Naive thymus-derived CD8-positive, alpha-beta T cell (primary cell): ENCODE measurements at places on chromosomes 7 and 10.

- DNase-seq: no peak
- no peaks in the 10 kb centered on the region for H3K36me3 ChIP-seq
- H3K27ac ChIP-seq: no peak overlapping the region
- no peak overlapping the region for H3K4me3 ChIP-seq
- no peaks in the 10 kb centered on the region for H3K4me1 ChIP-seq
- no peaks in the 10 kb centered on the region for H3K27me3 ChIP-seq
Measured at GRCh38 chr10:90447831-90448230, 410.0 kb downstream of the HTR7 start.

DNA sequence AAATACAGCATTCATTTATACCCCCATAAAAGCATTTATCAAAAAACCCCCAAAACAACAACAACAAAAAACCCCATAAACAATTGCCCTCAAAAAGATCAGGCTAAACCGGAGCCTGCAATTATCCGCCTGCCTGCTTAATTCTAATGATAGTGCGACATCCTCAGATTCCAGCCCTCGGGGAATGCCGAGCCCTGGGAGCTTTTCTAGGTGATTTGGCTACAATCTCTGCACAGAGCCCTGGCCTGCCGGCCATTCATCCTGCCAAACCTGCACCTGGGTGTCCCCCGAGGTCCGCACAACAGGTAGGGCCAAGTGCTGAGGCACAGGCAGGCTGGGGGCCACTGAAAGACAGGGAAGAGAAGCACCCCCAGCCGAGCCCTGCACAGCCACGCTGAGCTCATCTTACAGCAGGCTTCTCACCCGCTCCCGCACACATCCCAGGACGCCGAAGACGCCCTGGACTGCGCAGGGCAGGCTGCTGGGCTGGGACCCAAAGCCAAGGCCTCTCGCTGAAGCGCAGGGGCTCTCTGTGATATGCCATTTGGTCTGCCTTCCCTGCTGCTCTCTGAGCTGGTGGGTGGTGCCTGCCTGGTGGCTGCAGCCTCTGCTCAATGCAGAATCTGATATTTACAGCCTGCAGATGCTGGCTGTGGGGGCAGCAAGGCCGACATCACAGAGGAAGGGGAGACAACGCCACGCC is 57.5 kb downstream of the CAMK2B start:
- no peaks in the 10 kb centered on the region for H3K4me1 ChIP-seq
- H3K27ac ChIP-seq: peak overlapping the region; percentile 43
- DNase-seq: no peak

GRCh38 chr7:141014125-141014523 is 628 bp downstream of the MRPS33 start:
- no peaks in the 10 kb centered on the region for H3K36me3 ChIP-seq
- peaks cover 41% of the 10 kb centered on the region for H3K4me1 ChIP-seq
- DNase-seq: no peak
- H3K27me3 ChIP-seq: peaks cover 18% of the 10 kb centered on the region
- peak overlapping the region; percentile 99 for H3K4me3 ChIP-seq

GRCh38 chr10:122953902-122954730 is at the start of gene C10orf88:
TSS of gene C10orf88 (minus strand) at chr10:122954227. CDS start at chr10:122954178, 49 bp downstream.
- peaks cover 19% of the 10 kb centered on the region for H3K4me1 ChIP-seq
- peak; percentile 98 for DNase-seq
- H3K27me3 ChIP-seq: peaks cover 3% of the 10 kb centered on the region
- H3K27ac ChIP-seq: peak within 1 kb of the TSS; percentile 95
- no peaks in the 10 kb centered on the region for H3K36me3 ChIP-seq
- H3K4me3 ChIP-seq: peak within 1 kb of the TSS; percentile 93

- no peak overlapping the region for H3K4me3 ChIP-seq
- H3K27me3 ChIP-seq: peaks cover 1% of the 10 kb centered on the region
- H3K36me3 ChIP-seq: no peaks in the 10 kb centered on the region
- DNase-seq: no peak
- H3K4me1 ChIP-seq: peaks cover 11% of the 10 kb centered on the region
Measured at GRCh38 chr10:69211524-69211923, 8.6 kb upstream of the HKDC1 start.

DNA sequence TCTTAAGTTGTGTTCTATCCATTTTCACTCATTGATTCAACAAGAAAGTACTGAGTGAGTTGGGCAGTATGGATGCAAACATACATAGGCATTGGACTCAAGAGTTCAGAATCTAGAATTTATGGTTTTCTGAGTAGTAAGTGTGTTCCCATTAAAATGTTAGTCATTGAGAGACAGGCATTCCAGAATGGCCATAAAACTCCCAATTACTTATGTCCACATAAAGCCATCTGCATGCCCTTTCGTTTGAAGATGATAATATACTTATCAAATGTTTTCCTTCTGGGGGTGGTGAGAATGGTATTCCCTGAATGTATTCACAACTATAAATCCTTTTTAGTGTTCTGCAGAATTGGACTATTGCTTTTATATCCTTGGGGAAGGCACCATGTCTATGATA is 131.6 kb downstream of the CD36 start:
- no peaks in the 10 kb centered on the region for H3K36me3 ChIP-seq
- DNase-seq: no peak
- H3K27ac ChIP-seq: no peak overlapping the region
- no peak overlapping the region for H3K4me3 ChIP-seq
- no peaks in the 10 kb centered on the region for H3K4me1 ChIP-seq

GRCh38 chr7:128155100-128155740 is 85.9 kb upstream of the LEP start:
- H3K36me3 ChIP-seq: no peaks in the 10 kb centered on the region
- H3K27ac ChIP-seq: no peak overlapping the region
- H3K4me3 ChIP-seq: no peak overlapping the region
- H3K27me3 ChIP-seq: peaks cover 2% of the 10 kb centered on the region
- H3K4me1 ChIP-seq: peaks cover 2% of the 10 kb centered on the region

- peaks cover 3% of the 10 kb centered on the region for H3K4me1 ChIP-seq
- no peak overlapping the region for H3K4me3 ChIP-seq
Measured at GRCh38 chr10:6999232-6999925, 411.5 kb downstream of the SFMBT2 start.

DNA sequence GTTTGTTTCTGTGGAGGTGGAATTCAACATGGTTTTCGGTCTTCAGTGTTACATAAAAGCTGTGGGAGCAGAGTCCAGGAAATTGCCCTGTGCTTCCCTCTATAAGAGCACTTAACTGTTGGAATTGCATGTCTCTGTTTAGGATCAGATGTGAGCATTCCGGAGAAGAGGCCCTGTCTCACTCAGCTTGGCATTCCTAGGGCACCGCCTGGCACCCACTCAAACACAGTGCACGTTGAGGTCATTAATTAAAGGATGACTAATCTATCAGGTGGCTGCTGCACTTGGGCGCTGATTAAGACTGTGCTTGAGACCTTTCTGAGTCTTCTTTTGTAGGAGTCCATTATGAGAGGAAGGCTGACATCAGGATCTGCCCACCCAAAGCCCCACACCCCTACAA is 82.8 kb upstream of the VIPR2 start:
- peaks cover 2% of the 10 kb centered on the region for H3K27me3 ChIP-seq
- no peaks in the 10 kb centered on the region for H3K36me3 ChIP-seq
- H3K4me3 ChIP-seq: no peak overlapping the region
- no peak for DNase-seq

DNA sequence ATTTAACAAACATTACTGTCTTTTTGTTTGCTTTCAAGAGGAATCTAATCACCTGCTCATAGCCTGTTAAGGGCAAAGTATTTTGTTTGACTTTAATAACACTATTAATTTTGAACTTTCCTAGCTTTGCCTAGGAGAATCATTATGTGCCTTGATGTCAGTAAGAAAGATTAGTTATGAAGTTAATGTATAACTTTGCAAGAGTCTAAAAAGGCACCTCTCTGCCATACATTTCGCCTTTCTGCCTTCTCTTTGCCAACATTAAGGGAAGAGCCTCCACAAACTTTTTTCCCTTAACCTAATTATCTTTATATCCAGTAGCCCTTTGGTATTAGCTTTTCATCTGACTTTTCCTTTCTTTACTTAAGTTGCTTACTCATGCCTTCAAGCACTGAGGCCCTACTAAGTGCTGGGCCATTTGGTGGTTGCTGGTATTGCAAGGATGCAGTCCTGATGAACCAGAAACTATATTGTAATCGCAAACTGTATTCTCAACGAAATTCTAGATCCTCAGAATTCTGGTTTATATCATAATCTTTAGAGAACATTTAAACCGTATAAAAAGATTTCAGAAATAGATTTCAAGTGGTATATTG is 108.5 kb downstream of the SND1 start:
- no peak overlapping the region for H3K4me3 ChIP-seq
- H3K36me3 ChIP-seq: peaks cover 5% of the 10 kb centered on the region
- H3K4me1 ChIP-seq: peaks cover 52% of the 10 kb centered on the region
- DNase-seq: no peak

GRCh38 chr10:42836096-42836495 is 53.5 kb downstream of the BMS1 start:
- no peak overlapping the region for H3K27ac ChIP-seq
- no peaks in the 10 kb centered on the region for H3K4me1 ChIP-seq
- H3K27me3 ChIP-seq: peaks cover 18% of the 10 kb centered on the region
- DNase-seq: no peak
- peaks cover 15% of the 10 kb centered on the region for H3K36me3 ChIP-seq

- DNase-seq: no peak
- no peak overlapping the region for H3K4me3 ChIP-seq
- no peaks in the 10 kb centered on the region for H3K36me3 ChIP-seq
Measured at GRCh38 chr7:33973231-33974015, 68.1 kb downstream of the BMPER start.

GRCh38 chr10:20073167-20073566 is 256.9 kb downstream of the PLXDC2 start:
- no peak for DNase-seq
- no peak overlapping the region for H3K4me3 ChIP-seq
- no peaks in the 10 kb centered on the region for H3K27me3 ChIP-seq
- H3K4me1 ChIP-seq: no peaks in the 10 kb centered on the region

DNA sequence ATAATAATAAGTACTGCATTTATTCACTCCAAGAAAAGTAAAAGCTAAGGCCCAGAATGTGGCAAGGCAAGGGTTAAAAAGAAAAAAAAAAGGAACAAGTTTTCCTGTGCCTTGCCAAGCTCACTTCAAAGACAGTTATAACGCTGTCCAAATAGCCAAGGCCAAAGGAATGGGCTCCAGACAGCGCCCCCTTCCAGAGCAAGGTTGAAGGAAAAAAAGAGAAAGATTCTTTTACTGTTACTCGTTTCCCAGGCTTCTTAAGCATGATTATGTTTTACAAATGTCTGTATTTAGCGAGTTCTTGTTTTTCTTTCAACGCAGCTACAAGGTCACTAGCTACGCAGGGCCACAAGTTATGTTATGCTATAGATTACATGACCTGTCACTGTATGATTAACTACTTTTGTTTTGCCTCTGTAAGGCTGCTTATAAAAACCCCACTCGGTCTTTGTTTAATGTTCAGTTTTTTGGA is 9.1 kb upstream of the EIF4H start:
- no peaks in the 10 kb centered on the region for H3K4me1 ChIP-seq
- no peaks in the 10 kb centered on the region for H3K27me3 ChIP-seq
- H3K4me3 ChIP-seq: no peak overlapping the region
- DNase-seq: no peak
- H3K36me3 ChIP-seq: no peaks in the 10 kb centered on the region
- H3K27ac ChIP-seq: no peak overlapping the region

DNA sequence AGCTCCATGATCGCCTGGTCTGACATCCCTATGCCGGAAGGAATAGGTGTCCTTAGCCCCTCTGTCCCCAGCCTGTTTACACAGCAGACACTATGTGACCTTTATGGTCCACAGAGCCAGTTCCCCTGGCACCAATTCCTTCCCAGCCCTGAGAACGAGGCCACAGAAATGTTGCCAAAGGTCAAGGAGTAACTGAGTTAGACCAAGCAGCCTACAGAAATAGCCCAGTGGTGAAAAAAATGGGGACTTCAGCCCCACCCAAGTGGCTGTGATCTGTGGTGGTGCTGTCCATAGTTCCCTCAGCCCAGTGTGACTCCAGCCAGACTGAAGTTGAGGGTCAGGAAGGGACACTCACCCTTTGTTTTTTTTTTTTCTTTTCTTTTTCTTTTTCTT is 2.5 kb downstream of the PGAM2 start:
- no peak overlapping the region for H3K4me3 ChIP-seq
- H3K36me3 ChIP-seq: no peaks in the 10 kb centered on the region
- peak overlapping the region; percentile 22 for H3K27ac ChIP-seq
- peaks cover 22% of the 10 kb centered on the region for H3K4me1 ChIP-seq
- H3K27me3 ChIP-seq: no peaks in the 10 kb centered on the region
- DNase-seq: no peak

GRCh38 chr10:121865554-121865953 is 62.3 kb downstream of the ATE1 start:
- no peak for DNase-seq
- peaks cover 21% of the 10 kb centered on the region for H3K36me3 ChIP-seq
- no peak overlapping the region for H3K27ac ChIP-seq

- no peak overlapping the region for H3K4me3 ChIP-seq
- no peak for DNase-seq
- H3K27me3 ChIP-seq: no peaks in the 10 kb centered on the region
- H3K4me1 ChIP-seq: no peaks in the 10 kb centered on the region
- H3K36me3 ChIP-seq: no peaks in the 10 kb centered on the region
Measured at GRCh38 chr7:158019726-158020705, 567.6 kb downstream of the PTPRN2 start.

DNA sequence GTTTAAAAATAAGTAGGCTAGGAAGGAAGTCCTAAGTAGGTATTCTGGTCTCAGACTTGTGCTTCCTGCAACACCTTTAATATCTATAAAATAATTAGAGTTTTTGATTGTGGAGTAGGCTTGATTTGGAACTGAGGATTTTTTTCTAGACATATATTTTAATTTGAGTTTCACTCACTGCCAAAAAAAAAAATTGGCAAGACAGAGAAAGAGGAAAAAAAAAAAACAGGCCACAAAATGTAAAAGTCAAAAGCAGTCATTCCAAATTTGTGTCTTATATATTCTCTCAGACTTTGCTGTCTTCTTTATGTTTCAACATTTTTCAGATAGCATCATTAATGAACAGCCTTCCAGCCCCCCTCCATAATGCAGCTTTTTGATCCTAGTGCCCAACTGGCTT is 346.1 kb downstream of the NRG3 start:
- no peak for DNase-seq
- no peak overlapping the region for H3K27ac ChIP-seq
- no peaks in the 10 kb centered on the region for H3K4me1 ChIP-seq
- H3K36me3 ChIP-seq: no peaks in the 10 kb centered on the region
- H3K27me3 ChIP-seq: no peaks in the 10 kb centered on the region

DNA sequence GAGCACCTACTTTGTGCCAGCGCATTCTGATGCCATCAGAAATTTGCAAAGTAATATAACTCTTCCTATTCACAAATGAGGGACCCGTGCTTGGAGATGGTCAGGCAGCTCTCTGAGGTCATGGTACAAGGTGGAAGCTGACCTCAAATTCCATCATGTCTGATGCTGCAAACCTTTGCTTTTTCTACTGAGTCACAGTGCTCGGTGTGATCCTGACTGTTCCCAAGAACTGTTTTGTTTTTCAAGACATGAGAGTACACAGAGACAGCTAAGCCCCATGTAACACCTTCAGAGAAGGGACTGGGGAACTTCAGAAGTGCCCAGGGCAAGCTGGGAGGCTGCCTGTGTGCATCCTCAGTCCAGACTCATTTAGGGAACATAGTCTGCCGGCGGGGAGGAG is 111.3 kb downstream of the FRMD4A start:
- no peak for DNase-seq
- no peak overlapping the region for H3K27ac ChIP-seq
- no peak overlapping the region for H3K4me3 ChIP-seq
